COLO829 (cell line): ENCODE measurements at places on chromosomes 3 and 15.

DNA sequence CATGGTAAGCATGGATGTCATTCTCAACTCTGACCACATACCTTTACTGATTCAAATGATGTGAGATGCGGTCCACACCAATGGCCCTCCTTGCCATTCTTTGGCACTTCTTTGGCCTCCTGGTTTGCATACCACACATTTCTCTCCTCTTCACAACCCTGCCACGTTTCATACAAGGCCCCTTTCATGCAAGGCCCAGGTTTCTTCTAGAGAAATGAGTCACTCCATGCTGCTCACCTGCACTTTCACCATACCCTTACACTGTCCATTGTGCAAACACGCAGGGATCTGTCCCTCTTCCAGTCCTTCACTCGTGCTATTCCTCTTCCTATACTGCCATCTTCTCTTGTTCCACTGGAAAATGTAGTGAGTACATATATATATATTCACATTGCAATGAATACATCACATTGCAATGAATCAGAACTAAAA lies 24.4 kb upstream of the SLC24A5 start:
- DNase-seq = no peak

GRCh38 chr3:141106842-141107241 lies 55.7 kb downstream of the SPSB4 start:
- DNase-seq = no peak

GRCh38 chr3:108062051-108062450 lies 28.8 kb downstream of the CD47 start:
- no peak for DNase-seq

DNA sequence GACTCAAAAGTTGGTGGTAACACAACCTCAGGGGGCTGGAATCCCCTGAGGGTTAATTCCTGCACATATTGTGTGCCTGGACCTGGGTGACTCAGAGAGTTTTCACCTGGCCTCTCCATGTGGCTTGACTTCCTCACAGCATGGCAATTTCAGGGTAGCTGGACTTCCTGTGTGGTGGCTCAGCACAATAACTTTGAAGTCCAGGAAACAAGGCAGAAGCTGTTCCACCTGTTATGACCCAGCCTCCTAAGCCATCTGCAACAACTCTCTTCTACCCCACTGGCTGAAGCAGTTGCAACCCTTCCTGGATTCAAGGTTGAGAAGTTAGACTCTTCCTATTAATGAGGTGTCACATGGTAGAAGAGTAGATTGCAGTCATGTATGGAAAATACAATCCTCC lies 58.4 kb downstream of the EDEM1 start:
- no peak for DNase-seq

DNA sequence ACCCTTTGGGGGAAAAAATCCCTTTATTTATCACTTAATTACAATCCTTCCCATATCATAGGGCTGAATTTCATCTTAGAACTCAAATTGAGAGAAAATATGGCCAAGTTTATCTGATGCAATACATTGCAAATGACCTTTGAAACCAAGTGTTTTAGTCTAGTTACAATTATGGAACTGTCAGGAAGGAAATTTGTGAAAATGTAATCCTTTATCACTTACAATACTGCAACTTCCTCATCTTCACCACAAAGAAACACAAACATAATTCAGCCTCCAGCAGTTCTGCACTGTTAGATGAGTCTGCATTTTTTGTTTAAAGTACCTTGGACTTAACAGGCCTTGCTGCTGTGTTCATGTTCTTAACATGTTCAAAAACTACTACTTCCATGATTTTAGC lies 4.6 kb downstream of the CCPG1 start:
- DNase-seq = no peak

GRCh38 chr3:186841620-186842019 lies 890 bp upstream of the ADIPOQ start:
- no peak for DNase-seq

GRCh38 chr15:69997161-69997485 lies 100.6 kb downstream of the TLE3 start:
- no peak for DNase-seq
